T-helper 1 cell (primary cell): ENCODE measurements at places on chromosomes 12 and 14.

DNA sequence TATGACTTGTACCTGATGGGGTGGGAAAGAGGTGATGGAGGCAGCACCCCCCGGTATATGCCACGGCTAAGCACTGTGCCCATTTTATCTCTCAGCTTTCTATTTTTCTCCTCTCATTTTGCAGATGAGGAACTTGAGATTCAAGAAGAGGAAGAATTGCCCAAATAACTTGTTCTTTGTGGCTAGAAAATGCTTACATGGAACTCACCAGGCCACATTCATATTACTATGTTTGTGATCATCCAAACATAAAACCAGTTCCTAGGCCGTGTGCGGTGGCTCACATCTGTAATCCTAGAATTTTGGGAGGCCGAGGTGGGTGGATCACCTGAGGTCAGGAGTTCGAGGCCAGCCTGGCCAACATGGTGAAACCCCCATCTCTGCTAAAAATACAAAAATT, 14.5 kb upstream of the PSMD9 start:
- no peak for DNase-seq

- DNase-seq: no peak
These were observed 39.9 kb downstream of the BCL11B start for GRCh38 chr14:99231850-99232713.

DNA sequence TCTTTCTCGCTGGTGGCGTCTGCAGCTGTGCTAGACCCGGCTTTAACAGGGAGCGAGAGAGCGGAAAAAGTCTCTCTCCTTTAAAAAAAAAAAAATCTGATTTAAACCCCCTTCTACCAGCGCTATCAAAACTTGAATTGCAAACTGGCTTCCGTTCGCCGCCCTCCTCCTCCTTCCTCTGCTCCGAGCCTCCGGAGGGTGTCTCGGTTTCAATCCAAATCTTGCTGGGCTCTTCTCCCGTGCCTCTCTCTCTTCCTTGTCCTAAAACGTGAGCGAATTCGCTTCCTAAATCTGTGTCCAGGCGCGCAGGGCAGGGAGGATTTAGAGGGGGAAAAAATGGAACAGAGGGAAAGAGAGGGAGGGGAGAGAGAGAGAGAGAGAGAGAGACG, 272 bp downstream of the TBX3 start:
- DNase-seq: no peak

- DNase-seq: no peak
These were observed 87.9 kb upstream of the HSPB8 start for GRCh38 chr12:119090865-119091264.

GRCh38 chr12:94566345-94566744, 84.0 kb downstream of the TMCC3 start:
- DNase-seq: no peak

DNA sequence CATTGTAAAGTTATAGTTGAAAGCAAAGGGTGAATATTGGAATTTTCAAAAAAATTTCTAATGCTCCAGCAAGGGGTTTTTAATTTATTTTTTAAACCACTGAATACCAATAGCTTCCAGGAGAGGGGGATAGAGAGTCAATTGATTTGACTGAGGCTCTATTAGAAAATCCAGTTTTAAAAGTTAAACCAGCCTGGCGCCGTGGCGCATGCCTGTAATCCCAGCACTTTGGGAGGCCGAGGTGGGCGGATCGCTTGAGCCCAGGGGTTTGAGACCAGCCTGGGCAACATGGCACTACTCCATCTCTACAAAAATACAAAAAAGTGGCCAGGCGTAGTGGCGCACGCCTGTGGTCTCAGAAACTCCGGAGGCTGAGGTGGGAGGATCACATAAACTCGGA, 150.1 kb downstream of the SLC38A4 start:
- no peak for DNase-seq

DNA sequence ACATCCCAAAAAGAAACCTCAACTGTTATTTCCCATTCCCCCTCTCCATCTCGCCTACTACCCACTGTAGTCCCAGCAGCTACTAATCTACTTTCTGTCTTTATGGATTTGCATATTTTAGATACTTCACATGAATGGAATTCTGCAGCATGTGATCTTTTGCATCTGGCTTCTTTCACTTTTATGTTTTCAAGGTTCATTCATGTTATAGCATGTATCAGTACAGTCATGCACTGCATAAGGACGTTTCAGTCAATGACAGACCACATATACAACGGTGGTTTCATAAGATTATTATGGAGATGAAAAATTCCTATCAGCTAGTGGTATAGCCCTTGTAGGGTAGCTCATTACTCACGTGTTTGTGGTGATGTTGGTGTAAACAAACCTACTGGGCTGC, 24.5 kb downstream of the PCNX4 start:
- DNase-seq: no peak

- no peak for DNase-seq
These were observed 115.7 kb upstream of the GSC start for GRCh38 chr14:94885481-94886155.

GRCh38 chr14:52949711-52950409, 990 bp downstream of the FERMT2 start:
- DNase-seq: no peak
